ENCODE measurements at places on chromosomes 13 and 19.

DNA sequence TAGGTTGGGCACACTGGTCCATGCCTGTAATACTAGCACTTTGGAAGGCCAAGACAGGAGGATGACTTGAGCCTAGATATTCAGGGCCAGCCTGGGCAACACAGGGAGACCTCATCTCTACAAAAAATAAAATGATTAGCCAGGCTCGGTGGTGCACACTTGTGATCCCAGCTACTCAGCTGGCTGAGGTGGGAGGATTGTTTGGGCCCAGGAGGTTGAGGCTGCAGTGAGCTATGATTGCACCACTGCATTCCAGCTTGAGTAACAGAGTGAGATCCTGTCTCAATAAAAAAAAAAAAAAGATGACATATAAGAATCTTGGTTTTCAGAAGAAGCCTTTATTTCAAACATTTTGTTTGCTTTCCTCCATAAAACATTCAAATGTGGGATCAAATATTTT is 178.0 kb downstream of the LIG4 start:
- no peak for DNase-seq

DNA sequence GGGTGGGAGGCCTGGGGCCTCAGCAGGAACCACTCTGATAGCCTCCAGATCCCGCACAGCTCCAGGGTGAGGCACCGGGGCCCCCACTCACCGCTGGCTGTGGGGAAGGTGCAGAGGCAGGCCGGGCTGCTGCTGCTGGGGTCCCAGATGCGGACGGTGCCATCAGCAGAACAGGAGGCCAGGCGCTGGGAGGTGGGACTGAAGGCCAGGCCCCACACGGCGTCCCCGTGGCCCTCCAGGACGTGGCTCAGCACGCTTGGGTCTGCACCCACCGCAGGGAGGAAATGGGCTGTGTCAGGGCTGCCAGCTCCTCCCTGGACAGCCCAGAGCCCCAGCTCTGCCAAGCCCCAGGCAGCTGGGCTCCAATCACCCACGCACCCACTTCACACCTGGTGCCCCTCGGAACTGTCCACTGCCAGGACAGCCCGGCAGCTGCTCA is 6.1 kb upstream of the PRKD2 start:
- DNase-seq: no peak

DNA sequence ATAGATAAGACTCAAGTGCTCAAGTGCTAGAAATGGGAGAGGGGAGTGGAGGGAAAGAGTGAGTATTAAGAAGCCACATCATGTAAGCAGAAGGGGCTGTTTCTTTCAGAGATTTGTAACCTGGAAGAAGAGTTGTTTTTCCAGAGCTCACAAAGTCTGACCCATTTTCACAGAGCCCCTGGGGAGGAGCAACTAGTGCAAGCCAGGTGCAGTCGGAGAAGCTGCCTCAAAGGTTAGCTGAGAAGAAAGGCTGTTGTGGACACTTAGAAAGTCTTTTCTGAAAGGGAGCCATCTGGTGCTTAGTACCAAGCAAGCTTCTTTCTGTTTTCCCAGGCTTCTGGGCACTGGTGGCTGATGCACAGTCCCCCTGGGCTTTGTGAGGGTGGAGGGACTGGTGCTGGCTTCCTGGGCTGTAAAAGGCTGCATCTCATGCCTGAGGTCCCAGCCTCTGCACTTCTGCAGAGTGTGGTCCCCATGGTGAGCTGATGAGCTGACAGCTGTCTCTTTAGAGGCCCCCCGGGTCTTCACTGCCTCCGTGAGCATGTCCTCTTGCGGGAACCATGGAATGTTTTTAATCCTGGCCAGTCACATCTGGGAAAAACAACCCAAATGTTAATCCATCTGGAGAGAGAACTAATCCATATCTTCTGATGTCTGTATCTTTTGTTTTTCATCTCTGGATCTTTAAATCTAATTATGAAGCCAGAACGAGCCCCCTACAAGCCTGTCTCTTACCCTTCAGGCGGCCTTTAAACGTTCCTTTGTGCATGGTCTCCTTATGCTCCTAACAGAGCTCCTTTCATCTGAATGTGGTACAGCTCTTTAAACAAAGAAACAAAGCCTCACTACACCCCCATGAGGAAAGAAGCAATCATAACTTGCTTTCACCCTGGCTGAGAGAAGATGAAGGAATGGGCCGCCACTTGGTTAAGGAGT is 40.2 kb downstream of the OLFM4 start:
- DNase-seq: no peak

DNA sequence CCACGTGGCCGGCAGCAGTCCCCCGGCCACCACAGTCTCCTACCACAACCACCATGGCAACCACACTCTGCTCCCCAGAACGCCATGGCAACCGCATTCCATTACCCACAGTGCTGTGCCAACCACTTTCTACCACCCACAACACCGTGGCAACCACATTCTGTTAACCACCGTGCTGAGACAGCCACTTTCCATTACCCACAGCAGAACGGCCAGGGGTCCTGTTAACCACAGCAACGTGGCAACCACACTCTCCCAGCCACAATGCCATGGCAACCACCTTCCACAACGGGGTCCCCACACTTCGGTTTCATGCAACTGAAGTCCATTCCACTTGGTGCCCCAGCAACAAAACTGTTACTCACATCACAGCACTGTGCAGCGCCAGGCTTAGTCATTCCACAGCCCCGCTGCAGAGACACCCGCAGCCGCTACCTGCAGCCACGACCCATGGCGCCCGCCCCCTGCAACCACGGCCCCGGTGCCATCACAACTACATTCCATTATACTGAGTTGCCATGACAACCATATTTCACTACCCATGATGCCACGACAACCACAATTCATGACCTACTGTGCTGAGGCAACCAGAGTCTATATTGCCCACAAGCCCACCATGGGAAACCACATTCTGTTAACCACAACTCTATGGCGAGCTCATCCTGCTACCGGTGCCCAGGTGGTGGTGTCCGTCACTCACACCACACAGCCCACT is 10.0 kb downstream of the DPF1 start:
- DNase-seq: no peak
